GM23338 (cell line): ENCODE measurements at places on chromosomes 7 and 10.

DNA sequence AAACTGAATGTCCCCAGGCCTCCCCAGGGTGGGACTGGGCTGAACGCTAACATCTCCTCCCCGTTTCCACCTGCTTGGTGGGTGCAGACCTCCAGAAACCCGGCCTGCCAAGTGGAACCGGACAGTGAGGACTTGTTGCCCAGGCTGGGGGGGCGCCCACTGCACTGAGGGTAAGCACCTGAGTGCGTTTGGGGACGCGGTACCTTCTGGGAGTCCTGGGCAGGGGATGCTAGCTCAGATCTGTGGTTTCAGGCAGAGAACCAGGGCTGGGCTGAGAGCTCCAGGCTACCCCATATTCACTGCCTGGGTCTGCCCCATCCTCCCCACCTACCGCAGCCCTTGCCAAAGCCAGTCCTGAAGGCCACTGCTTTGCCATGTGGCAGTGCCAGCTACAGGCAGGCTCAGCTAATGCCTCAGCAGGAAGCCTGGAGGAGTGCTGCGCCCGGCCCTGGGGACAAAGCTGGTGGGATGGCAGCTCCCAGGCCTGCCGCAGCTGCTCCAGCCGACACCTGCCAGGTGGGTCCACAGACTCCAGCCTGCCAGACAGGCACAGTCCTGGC is 3.5 kb upstream of the ZNF467 start:
- H3K4me1 ChIP-seq = peaks cover 8% of the 10 kb centered on the region
- H3K4me3 ChIP-seq = no peak overlapping the region
- no peak for DNase-seq
- no peak overlapping the region for H3K27ac ChIP-seq

DNA sequence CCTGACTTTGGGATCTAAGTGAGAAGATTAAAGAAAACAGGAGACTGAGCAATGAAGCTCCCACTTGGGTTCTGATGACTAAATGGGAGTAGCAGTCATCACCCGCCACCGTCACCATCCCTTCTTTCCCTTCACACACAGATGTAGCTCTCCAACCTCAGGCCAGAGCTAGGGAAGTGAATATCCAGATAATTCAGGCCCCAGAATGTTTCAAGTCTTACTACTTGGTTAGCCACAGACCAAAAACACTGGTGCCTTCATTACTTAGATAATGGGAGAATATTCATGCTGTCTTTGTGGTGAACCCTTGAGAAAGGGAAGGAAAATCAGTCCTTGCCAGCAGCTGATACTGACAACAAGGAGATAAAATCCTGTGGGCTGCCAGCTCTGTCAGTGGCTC is 100.7 kb downstream of the OSBPL3 start:
- no peak for DNase-seq
- no peak overlapping the region for H3K27ac ChIP-seq
- H3K27me3 ChIP-seq = no peaks in the 10 kb centered on the region
- 0 out of 2 replicates have a peak overlapping the region, but pooled peaks have one; percentile 14 for H3K4me3 ChIP-seq
- H3K4me1 ChIP-seq = peaks cover 39% of the 10 kb centered on the region

DNA sequence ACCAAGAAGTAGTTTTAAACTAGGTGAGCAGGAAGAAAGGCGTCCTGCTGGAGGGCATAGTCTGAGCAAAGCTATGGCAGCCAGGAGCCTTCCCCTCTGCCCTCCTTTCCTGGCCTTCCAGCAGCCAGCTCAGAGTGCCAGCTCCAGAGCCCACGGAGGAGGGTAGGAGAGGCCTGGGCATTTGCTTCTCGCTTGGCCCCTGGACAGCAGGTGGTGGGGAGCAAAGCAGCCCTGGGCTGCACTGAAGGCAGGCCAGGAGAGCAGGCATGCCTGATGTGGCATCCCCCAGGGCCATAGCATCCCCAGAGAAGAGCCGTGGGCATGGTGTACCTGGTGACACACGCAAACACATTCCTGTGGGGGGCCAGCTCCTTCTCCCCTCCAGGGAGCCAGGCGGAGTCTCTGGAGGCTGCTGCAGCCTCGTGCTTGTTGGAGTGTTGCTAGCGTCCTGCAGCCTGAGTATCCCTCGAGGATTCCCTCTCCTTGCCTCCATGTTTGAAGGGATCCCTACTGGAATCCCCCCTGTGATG is 43.9 kb downstream of the CDH23 start:
- no peak for DNase-seq
- no peaks in the 10 kb centered on the region for H3K27me3 ChIP-seq
- H3K36me3 ChIP-seq = no peaks in the 10 kb centered on the region
- H3K27ac ChIP-seq = no peak overlapping the region

GRCh38 chr10:43671659-43672531 is 23.2 kb upstream of the ZNF32 start:
- H3K4me1 ChIP-seq = no peaks in the 10 kb centered on the region
- peaks cover 10% of the 10 kb centered on the region for H3K27me3 ChIP-seq
- H3K36me3 ChIP-seq = no peaks in the 10 kb centered on the region
- H3K27ac ChIP-seq = no peak overlapping the region
- no peak overlapping the region for H3K4me3 ChIP-seq

DNA sequence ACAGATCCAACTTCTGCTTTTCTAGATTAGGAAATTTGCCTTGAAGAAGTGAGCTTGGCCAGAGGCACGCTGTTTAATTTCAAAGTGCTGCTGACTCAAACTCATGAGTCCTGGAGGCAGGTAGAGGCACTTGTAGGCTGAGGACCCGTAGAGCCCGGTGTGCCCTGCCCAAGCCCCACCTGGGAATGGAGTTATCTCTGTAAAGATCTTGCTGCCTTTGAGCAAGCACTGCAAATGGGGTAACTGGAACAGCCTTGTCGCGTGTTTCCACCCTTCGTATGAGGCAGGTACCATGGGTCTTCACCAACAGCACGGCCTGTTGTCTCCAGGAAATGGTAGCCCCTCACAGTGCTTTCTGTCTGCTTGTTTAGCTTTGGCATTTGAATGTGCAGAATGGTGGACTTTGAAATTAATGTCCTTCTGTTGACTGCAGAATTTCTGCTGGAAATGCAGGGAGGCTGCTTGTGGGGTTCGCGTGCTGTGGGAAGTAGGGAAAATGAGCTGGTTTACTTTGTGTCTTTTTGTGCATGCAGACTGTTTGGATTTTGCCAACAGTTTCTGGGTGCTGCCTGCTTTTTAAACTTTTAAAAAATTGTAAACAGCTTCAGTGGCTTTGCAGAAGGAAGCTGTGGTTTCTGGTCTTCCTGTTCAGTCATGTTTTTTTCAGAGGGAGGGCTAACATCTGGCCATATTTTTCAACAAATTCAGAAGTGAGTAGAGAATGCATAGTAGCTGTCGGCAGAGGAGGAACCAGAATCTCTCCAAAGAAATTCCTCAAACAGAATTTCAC is 27.2 kb downstream of the CCM2 start:
- H3K27me3 ChIP-seq = no peaks in the 10 kb centered on the region
- DNase-seq = no peak
- no peaks in the 10 kb centered on the region for H3K4me1 ChIP-seq
- no peak overlapping the region for H3K27ac ChIP-seq

GRCh38 chr7:130950741-130951140 is 216.7 kb upstream of the KLF14 start:
- H3K27me3 ChIP-seq = no peaks in the 10 kb centered on the region
- no peaks in the 10 kb centered on the region for H3K36me3 ChIP-seq
- H3K4me3 ChIP-seq = no peak overlapping the region

GRCh38 chr7:46153951-46154787 is 233.1 kb upstream of the IGFBP3 start:
- H3K4me1 ChIP-seq = no peaks in the 10 kb centered on the region
- DNase-seq = peak; percentile 15
- no peak overlapping the region for H3K4me3 ChIP-seq
- no peaks in the 10 kb centered on the region for H3K36me3 ChIP-seq
- no peaks in the 10 kb centered on the region for H3K27me3 ChIP-seq

DNA sequence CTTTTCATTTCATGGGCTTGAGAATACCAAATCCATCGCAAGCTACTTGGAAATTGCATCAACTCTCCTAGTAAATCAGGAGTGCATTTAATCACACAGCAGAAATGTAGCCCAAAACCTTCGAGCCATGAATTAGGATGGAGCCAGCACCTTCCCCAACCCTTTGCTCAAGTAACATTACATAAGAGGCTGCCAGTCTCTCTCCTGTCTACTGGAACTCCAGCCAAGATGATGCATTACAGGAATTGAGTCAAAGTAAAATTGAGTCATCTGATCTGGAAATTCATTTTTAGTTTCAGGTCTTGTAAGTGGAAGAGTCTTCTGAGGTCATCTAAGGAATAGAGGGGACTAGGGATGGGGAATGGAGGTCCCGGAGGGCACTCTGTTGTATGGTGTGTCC is 69.7 kb upstream of the FHIP2A start:
- H3K4me3 ChIP-seq = no peak overlapping the region
- H3K36me3 ChIP-seq = no peaks in the 10 kb centered on the region
- no peaks in the 10 kb centered on the region for H3K27me3 ChIP-seq
- H3K27ac ChIP-seq = no peak overlapping the region

DNA sequence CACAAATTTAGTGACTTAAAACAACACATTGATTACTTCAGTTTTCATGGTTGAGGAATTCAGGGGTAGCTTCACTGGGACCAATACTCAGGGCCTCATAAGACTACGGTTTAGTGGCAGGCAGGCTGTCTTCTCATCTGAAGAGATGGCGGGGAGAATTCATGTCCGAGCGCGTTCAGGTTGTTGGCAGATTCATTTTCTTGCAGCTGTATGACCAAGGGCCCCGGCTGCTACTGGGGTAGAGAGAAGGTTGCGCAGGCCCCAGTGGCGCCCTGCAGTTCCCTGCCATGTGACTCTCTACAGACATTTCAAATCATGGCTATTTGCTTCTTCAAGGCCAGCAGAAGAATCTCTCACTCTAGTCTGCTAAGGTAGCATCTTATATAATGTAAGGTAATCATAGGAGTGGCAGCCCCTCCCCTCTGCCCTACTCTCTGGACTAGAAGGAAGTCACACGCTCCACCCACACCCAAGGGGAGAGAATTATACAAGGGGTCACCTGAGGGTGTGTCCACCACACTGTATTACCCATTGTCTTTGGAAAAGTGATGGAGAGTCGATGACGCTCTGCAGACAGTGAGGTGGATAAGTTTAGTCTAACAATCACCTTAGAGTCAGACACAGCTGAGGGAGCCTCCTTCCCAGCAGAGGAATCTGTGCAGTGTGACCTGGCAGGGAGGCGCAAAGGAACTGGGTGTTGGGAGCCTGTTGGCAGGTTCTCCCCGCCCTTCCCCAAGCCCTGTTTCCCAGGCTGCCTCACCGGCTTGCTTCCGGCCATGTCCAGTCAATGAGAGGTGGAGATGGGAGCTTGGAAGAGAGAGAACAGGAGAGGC is 35.7 kb upstream of the PLEKHA1 start:
- H3K27ac ChIP-seq = no peak overlapping the region
- no peak overlapping the region for H3K4me3 ChIP-seq
- H3K27me3 ChIP-seq = no peaks in the 10 kb centered on the region
- no peaks in the 10 kb centered on the region; the same call in 1 of the 2 replicates for H3K4me1 ChIP-seq

DNA sequence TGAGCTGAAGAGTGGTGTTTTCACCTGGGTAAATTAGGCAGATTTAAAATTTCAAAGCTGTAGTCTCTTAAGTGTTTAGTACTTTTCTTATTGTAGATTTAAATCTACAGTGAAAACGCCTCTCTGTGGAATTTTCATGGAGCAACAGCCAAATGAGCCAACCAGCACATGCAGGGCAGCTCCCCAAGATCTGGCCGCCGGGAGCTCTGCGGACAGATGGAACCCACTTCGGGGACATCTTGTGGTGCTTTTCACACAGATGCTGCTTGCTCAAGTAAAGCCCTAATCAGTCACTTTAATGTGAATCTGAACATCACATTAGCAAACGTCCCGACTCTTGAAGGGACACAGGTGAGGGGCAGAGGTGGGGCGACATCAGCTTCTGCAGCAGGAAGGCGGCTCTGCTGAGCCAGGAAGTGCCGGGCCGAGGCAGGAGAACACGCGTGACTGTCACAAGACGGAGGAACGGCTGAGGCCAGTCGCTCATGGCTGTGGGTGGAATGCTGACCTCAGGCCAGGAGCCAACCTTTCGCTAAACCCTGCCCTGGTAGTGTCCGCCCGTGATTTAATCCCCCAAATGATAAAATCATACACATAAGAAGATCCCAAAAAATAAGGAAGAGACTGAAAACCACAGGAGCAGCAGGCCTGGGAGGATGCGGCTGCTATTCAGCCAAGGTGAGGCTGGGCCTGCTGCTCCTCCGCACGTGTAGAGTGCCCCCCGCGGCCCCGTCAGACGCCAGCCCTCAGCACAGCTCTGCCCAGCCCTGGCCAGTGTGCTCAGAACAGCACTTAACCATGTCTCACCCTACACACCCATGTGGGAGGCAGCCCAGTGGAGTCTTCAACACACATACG is 256.8 kb downstream of the ZMYND11 start:
- no peaks in the 10 kb centered on the region for H3K27me3 ChIP-seq
- no peaks in the 10 kb centered on the region for H3K36me3 ChIP-seq
- H3K4me3 ChIP-seq = no peak overlapping the region
- no peak for DNase-seq

DNA sequence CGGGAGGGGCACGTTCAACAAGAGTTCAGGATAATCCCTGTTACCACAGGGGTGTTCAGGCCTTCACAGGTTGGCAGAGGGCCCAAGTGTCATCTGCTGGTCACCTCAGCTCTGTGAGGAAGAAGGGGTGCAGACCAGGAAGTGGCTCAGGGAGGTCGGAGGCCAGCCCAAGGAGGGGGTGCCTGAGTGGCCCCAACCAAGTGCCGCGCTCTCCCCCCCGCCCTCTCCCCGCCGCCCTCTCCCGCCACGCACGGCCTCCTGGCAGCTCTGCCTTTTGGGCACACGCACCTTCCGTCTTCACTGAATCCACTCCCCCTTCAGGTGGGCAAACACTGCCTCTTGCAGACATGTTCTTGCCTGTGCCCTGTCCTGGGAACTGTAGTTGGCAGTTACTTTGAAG is 245.2 kb downstream of the PAXIP1 start:
- no peaks in the 10 kb centered on the region for H3K27me3 ChIP-seq
- no peaks in the 10 kb centered on the region; the same call in 1 of the 2 replicates for H3K36me3 ChIP-seq
- H3K4me3 ChIP-seq = no peak overlapping the region
- no peaks in the 10 kb centered on the region for H3K4me1 ChIP-seq

GRCh38 chr10:62528441-62528840 is 154.3 kb downstream of the ZNF365 start:
- H3K4me3 ChIP-seq = no peak overlapping the region
- DNase-seq = no peak
- H3K4me1 ChIP-seq = no peaks in the 10 kb centered on the region; the same call in 1 of the 2 replicates

- no peaks in the 10 kb centered on the region for H3K27me3 ChIP-seq
- H3K4me1 ChIP-seq = no peaks in the 10 kb centered on the region
- H3K27ac ChIP-seq = no peak overlapping the region
- no peaks in the 10 kb centered on the region for H3K36me3 ChIP-seq
- DNase-seq = no peak
Measured at GRCh38 chr7:83306502-83306901, 143.8 kb upstream of the PCLO start.

DNA sequence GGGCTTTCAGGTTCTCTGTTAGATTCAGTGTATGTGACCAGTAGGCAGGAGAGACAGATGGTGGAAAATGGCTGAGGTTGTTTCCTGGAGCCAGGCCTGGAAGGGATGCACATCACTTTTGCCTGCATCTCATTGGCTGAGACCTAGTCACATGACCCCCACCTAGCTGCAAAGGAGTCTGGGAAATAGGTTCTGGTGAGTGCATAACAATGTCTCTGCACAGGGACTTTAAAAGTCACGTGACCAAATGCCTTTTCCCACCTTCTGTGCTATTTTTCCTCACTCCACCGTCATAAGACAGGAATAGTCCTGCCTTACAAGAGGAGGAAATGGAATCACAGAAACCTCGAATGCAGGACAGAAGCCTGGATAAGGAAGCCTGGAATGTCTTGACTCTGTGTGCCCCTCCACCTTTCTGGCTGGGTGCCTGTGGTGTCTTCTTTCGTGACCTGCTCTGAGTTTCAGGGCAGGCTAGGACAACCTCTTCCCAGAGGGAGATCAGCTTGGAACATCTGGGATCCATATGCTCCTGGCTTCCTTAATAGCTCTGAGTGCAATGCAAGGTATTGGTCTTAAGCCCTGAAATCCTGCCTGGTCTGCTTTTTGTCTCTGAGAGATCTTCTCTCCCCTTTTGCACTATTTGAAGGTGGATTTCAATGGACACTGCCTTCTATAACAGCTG is 139.9 kb upstream of the ZNF438 start:
- no peak overlapping the region for H3K27ac ChIP-seq
- no peak for DNase-seq
- H3K4me1 ChIP-seq = no peaks in the 10 kb centered on the region
- no peaks in the 10 kb centered on the region for H3K27me3 ChIP-seq
